Posterior vena cava (tissue), 2 donors: ENCODE measurements at places on chromosomes 12 and 14. TPM values are rescaled to one million over a fixed set of nuclear protein-coding genes. Genes with fewer than 3 reads are reported as not detected.

- no peak for DNase-seq
Measured at GRCh38 chr14:100903672-100904185, at the start of gene RTL1. RTL1 (minus strand) TSS chr14:100903722; CDS start chr14:100884788, 18,934 bp downstream.

DNA sequence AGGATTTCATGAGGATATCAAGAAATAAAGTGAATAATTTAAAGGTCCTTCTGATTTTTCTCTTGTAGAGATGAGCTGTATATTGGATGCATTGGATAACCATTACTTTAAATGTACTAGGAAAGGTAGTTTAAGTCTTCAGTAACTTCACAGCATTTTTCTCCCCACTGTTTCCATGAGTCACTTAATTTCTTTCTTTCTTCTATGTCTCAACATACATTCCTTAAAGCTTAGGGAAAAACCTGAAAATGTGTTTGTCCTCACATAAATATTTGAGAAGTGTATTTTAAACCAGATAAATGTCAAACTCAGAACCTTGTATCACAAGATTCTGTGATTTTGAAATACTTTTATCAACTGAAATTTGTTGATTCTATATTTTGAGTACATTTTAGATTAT, 1970.2 kb upstream of the FLRT2 start:
- DNase-seq: no peak

DNA sequence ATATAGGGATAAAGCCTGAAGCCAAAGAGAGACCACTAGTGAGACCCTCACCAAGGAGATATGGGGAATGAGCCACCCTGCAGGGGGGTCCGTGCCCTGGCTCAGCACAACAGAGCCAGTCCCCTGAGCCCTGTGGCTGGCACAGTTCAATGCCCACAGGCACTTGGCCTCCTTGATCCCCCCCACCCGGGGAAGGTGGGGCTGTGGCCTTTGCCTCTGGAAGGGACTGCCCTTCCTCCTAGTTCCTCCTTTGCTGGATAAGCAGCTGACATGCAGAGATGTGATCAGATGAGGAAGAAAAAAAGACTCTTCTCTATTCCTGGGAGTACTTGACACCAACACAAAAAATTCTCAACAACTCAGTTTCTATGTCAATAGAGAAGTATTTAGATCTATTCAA, 19.9 kb downstream of the TTC7B start:
- DNase-seq: no peak

DNA sequence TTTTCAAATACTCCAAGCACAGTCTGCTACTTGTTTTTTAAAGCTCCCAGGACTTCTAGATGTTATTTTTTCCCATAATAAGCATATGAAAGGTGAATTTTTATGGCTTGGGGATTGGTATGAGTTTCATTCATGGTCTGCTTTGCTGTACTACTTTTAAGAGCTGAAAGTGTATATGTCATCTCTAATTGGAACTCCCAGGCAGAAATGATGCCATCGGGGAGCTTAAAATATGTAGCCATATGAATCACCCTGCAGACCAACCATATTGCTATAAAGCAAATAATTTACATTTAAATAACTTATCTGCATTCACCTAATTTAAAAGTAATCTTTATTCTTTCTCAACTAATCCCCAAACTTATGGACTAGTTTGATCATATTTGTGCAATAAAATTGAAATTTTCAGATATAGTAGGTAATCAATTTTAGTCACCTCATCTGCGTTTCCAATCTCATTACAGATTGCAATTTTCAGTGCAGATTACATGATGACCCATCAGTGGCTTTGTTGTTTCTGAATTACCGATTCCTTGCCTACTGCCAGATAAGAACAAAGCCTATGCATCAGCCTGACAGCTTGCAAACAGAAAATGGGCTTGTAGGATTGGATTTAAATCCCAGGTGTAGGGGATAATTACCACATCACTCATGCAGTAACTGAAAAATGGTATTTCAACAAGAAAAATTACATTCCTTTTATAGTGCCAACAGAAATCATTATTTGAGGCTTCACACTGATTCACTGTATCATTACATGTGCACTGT, 689.4 kb downstream of the NOVA1 start:
- no peak for DNase-seq

DNA sequence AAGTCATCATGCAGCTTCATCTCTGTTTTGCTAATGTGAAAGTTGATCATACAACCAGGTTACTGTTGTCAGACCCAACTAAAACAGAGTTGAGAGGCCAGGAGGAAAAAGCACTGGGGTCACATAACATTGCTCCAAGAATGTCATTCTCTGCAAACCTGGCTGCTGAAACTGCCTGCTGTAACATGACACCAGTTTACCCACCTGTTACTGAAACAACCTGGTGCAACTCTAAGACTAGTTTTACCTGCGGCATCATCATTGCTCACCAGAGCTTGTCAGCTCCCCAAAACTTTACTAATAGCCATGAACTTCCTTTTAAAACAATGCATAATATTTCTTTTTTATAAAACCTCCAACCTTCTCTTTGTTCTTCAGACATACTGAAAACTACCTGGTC, 30.7 kb upstream of the DEGS2 start:
- DNase-seq: no peak

TBX5 gene
- total RNA-seq: not detected

DNA sequence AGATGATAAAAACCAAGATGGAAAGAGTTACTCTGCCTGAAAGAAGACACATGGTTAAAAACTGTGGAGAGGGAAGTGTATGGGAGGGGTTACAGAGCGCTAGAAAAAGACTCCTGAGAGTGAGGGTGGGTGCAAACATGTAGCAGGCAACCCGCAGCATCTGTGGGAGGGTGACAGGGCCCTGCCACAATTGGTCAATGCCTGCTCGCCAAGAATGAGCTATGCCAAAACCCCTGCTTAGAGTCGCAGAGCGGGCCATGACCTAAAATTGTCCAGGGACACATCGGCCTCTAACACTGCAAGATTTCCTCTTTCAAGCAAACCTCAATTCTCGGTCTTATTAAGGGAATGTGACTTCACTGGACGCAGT, 700 bp downstream of the PRKAG1 start:
- no peak for DNase-seq

CD163L1 gene
- total RNA-seq: 7.7 TPM

DNA sequence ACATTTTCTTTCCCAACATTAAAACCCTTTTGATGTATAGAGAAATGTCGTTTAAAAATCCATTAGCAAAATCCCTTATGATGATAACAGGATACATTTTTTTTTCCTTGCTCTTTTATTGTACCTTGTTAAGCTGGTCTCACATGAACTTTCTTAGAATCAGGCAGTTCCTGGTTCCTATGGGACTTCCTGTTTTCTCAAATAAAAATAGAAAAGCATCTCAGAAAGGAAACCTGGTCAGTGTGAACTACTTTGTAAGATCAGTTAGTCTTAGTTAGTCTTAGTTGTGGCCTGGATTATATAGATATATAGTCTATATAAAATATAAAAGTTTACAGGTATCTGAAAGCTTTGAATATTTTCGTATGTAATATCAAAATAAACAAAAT, 40.3 kb downstream of the LEMD3 start:
- no peak for DNase-seq

DNA sequence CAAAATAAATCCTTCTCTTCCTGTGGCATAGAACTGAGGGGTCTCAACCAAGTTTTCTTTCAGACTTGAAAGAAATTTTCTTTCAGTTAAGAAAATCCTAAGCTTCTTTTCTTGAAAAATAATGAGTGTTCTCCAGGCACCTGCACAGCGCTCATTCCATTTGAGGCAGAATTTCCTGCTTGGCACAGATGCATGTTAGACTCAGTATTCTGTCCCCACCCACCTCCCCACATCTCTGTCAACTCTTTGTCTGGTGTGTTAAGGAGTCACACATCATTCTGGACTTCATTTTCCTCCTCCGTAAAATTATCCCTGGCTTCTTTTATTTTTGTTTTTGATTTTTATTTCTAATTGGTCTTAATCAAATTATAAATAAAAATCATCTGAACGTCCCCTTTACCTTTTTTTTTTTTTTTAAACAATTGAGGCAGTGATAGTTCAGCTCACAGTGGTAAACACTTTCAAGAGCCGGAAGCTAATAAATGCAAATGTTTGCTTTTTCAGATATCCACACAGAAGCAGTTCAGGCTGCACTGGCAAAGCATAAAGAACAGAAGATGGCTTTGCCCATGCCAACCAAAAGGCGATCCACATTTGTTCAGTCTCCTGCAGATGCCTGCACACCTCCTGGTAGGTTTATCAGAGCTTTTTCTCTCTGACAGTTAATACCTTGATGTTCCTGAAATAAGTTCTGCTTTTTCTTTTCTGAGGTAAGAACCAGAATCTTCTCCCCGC, 104.0 kb upstream of the ATF1 start:
- no peak for DNase-seq

DNA sequence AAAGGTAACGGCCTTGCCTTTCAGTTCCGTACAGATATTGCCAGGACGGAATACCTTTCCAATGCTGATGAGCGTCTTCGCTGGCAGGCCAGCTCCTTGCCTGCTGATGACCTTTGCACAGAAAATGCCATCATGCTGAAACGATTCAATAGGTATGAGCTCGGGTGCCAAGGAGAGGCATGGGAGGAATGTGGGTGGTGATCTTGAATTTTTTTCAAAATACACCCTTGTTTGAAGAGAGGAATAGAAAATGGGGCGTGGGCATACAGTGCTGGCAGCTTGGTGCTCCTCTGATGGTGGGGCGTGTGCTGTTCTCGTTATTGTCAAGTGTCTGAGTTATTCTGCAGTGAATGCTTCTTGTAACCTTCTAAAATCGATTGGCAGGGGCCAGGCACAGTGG, 52.5 kb downstream of the HSP90AA1 start:
- no peak for DNase-seq

DNA sequence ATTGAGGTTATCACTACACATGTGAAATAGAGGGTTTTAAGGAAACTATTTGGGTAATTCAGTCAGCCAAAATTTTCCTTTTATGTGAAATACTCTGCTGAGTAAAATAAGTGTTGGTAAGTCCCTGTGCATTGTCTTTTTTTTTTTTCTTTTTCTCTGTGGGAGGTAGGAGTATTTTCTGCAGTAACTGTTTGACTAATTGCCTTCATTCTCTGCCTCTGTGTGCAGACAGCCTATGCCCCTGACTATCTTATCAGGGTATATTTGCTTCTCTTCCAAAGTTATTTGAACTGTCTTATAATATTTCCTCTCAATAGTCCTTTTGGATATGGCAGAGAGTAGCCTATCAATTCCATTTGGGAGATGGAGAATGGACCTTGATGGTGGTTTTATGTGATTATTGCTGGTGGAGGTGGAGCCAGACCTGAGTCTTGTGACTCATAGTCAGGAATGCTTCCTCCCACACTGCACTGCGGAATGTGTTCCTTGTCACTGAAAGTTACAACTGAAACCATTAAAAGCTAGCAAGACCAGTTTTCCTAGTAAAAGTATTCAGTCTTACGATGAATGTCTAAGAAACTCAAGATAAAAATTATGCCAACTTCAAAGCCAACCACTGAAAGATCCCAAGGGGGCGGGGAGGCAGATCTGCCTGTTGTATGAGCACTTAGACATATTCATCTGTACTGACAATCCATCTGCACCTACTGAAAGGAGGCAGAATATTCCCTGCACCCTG, 40.9 kb upstream of the STXBP6 start:
- DNase-seq: no peak

ARL1 gene
- total RNA-seq: 111 TPM
